ENCODE measurements at places on chromosomes 6 and 20. TPM values are rescaled to one million over a fixed set of nuclear protein-coding genes. Genes with fewer than 3 reads are reported as not detected.

GRCh38 chr6:107108201-107108890 is 7.0 kb downstream of the BEND3 start:
- H3K4me1 ChIP-seq: no peaks in the 10 kb centered on the region
- no peak overlapping the region for H3K4me3 ChIP-seq
- no peak for DNase-seq
- no peaks in the 10 kb centered on the region for H3K27me3 ChIP-seq
- H3K27ac ChIP-seq: no peak overlapping the region

GRCh38 chr6:56445818-56446217 is 196.9 kb downstream of the DST start:
- no peak overlapping the region for H3K4me3 ChIP-seq
- H3K36me3 ChIP-seq: no peaks in the 10 kb centered on the region
- H3K4me1 ChIP-seq: no peaks in the 10 kb centered on the region
- no peak overlapping the region for H3K27ac ChIP-seq
- H3K27me3 ChIP-seq: no peaks in the 10 kb centered on the region

DNA sequence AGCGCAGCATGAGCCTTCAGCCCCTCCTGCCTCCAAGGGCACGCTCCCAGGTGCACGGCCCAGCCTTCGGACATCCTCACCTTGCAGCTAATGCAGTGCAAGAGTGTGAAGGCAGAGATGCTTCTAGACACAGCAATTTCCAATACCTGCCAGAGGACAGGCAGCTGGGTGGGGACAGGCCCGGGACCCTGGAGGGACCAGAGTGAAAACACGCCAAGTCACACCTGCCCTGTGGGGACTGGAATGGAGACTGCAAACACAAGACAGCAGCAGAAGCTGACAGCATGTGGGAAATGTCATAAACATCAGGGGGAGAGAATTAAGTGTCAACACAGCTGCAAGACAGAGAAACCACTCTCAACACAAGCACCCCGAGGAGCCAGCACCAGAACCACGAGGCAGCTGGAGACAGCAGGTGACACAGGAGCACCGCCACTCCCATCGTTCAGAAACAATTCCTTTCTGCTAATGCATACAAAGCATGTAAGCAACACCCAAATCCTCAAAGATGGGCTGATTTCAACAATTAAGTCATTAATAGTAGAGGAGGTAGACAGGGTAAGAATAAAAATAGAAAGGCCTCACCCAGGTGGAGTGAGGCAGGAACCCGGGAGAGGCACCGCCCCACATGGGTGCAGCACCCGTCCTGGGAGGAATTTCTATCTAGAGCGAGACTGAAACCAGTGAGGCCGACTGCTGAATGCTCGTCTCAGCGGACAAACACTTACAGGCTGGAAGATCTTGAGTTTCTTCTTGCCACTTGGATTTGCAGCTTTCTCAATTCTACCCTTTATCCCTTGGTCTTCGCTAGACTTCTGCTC is 17.1 kb downstream of the DIDO1 start:
- no peak overlapping the region for H3K4me3 ChIP-seq
- H3K27ac ChIP-seq: no peak overlapping the region
- peaks cover 44% of the 10 kb centered on the region for H3K36me3 ChIP-seq
- DNase-seq: no peak
- H3K4me1 ChIP-seq: no peaks in the 10 kb centered on the region

DNA sequence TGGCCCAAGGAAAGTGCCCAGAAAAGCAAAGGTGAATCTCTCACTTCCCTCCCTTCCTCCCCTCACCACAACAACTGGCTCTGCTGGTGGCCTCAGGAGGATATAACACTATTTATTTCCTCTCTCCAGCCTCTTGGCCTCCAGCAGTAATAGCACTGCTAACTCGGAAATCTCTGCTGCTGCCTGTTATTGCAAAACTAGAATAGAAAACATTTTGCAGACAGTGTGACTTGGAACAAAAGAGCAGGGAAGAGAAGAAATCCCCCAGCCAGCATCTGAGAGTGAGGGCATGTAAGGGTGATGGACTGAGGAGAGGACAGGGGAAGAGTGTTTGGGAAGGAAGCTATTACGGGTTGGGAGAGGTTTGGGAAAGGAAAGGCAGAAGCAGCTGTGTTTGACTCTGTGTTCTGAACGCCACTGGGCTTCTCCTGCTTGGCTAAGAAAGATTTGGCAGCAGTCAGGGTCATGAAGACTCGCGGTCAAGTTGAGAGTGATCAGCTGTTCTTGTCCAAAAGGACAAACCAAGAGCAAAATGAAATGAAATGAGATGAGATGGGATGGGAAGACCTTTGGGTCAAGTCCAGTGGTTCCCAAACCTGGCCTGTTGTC is 81.0 kb upstream of the SNX9 start:
- H3K36me3 ChIP-seq: no peaks in the 10 kb centered on the region
- H3K27me3 ChIP-seq: no peaks in the 10 kb centered on the region
- no peak for DNase-seq
- H3K4me3 ChIP-seq: no peak overlapping the region
- H3K4me1 ChIP-seq: no peaks in the 10 kb centered on the region
- H3K27ac ChIP-seq: no peak overlapping the region

The HDGFL1 gene
- total RNA-seq: not detected

The RAMACL gene
- 0.54 TPM for total RNA-seq

- H3K36me3 ChIP-seq: no peaks in the 10 kb centered on the region
- H3K27me3 ChIP-seq: no peaks in the 10 kb centered on the region
- no peak overlapping the region for H3K4me3 ChIP-seq
- DNase-seq: no peak
Observed at GRCh38 chr6:142870787-142871415, 74.1 kb downstream of the HIVEP2 start.

DNA sequence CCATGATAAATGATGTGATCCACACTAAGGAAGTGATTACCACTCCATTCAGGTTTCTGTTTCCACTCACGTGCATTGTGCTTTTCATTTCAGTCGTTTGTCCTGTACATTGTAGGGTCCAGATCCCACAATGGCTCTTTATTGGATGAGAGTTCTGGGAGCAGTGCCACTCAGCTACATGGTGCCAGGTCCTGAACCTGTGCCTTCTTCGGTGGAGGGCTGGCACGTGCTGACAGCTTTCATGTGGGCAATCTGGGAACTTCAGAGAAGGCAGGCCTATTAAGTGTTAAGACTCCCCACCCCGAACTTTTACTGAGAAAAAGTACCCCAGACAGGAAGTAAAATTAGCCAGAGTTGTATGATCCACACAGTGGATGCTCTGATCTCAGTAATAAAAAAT is 255.0 kb downstream of the ESR1 start:
- no peaks in the 10 kb centered on the region for H3K4me1 ChIP-seq
- H3K27ac ChIP-seq: no peak overlapping the region
- H3K36me3 ChIP-seq: no peaks in the 10 kb centered on the region
- H3K27me3 ChIP-seq: no peaks in the 10 kb centered on the region
- H3K4me3 ChIP-seq: no peak overlapping the region

The DLGAP4 gene
- 48.6 TPM for total RNA-seq

- no peak for DNase-seq
- H3K27ac ChIP-seq: no peak overlapping the region
- H3K4me3 ChIP-seq: no peak overlapping the region
- H3K4me1 ChIP-seq: no peaks in the 10 kb centered on the region
Observed at GRCh38 chr20:62272200-62272599, 30.6 kb upstream of the ADRM1 start.

The CST2 gene
- total RNA-seq: not detected

DNA sequence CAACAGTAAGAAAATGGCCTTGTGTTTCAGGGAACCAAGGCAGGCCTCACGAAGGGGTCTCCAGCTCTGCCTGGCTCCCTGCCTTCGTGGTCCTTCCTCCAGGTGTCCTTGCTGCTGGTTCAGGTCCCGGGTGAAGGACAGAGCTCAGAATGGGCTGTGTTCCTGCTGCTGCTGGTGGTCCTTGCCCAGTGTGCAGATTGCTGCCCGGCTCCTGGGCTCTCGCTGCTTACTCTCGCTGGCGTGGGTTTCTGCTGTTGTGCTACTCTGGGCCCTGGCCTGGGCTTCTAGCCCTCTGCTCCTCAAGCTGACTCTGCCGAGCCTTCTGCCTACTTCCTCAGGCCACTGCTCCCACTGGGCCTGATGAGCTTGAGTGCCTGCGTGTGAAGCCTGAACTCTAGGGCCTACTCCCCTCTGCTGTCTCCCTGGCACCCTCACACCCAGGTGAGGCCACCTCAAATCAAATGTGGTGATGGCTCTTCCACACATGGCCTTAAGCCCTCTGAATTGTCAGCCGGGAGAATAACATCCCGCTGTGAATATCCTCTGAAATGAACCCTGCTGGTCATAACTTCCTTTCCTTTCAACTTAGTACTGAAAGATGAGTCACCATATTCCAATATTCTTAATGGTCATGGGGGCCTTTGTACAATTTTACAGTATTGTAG is 171.6 kb downstream of the FOXC1 start:
- H3K27me3 ChIP-seq: no peaks in the 10 kb centered on the region
- H3K27ac ChIP-seq: no peak overlapping the region
- H3K4me3 ChIP-seq: no peak overlapping the region
- DNase-seq: no peak
- H3K36me3 ChIP-seq: no peaks in the 10 kb centered on the region

- no peaks in the 10 kb centered on the region for H3K4me1 ChIP-seq
- H3K36me3 ChIP-seq: no peaks in the 10 kb centered on the region
Observed at GRCh38 chr20:42150230-42150629, 532.1 kb upstream of the CHD6 start.

The DLK2 gene
- 0.19 TPM for total RNA-seq

DNA sequence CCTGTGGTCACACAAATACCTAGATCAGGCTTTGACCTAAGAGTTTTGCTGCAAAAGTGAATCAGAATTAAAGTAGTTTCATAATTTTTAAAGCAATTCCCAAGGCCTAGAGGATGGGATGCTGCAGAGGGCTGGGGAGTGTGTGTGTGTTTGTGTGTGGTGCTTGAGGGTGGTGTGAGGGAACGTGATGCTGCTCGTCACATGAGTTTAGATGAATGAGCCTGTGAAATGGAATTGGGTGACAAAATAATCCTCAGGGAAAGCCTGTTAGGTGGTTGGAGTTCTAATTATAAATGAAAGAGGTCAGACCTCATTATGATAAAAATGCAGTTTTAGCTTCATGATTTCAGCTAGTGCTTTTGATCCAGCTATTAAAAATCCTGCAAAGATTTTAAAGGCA is 87.5 kb upstream of the TMEM170B start:
- no peaks in the 10 kb centered on the region for H3K36me3 ChIP-seq
- H3K27me3 ChIP-seq: no peaks in the 10 kb centered on the region
- DNase-seq: no peak
- H3K4me1 ChIP-seq: no peaks in the 10 kb centered on the region
- H3K27ac ChIP-seq: no peak overlapping the region

DNA sequence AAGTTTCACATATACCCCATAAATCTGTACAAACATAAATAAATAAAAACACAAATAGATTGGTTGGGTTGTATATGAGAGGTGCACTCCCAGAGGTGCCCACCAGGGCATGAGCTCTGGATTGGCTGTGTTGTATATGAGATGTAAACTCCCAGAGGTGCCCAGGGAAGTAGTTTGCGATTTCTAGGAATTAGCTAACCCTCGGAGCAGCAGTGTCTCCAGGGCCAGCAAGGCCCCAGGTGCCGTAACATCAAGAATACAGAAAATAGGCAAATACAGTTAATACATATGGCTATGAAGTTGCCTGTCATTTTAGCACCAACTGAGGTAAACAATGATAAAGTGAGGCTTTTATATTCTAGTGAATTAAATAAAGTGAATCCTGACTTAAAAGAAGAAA is 5.4 kb upstream of the GINM1 start:
- H3K36me3 ChIP-seq: no peaks in the 10 kb centered on the region
- DNase-seq: no peak
- no peaks in the 10 kb centered on the region for H3K27me3 ChIP-seq
- H3K27ac ChIP-seq: no peak overlapping the region
- H3K4me1 ChIP-seq: no peaks in the 10 kb centered on the region
- H3K4me3 ChIP-seq: no peak overlapping the region

DNA sequence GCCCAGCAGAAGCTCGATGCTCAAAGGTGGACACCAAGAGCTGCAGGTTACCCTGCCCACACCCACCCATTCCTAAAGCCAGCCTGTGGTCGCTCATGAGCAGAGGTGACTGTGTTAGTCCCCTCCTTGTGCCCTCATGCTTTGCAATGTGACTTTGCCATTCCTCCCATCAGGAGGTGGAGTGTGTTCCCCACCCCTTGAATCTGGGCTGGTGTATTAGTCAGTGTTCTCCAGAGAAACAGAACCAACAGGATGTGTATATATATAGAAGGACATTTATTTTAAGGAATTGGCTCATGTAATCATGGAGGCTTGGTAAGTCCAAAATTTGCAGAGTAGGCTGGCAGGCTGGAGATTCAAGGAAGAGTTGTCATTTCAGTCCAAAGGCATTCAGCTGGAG is 54.4 kb upstream of the RNF24 start:
- H3K27ac ChIP-seq: no peak overlapping the region
- DNase-seq: no peak
- no peak overlapping the region for H3K4me3 ChIP-seq
- H3K4me1 ChIP-seq: peaks cover 4% of the 10 kb centered on the region
- H3K36me3 ChIP-seq: no peaks in the 10 kb centered on the region
- H3K27me3 ChIP-seq: no peaks in the 10 kb centered on the region

Measured in colonic mucosa (tissue), 4 donors.